ENCODE measurements at places on chromosomes 1 and 21.

DNA sequence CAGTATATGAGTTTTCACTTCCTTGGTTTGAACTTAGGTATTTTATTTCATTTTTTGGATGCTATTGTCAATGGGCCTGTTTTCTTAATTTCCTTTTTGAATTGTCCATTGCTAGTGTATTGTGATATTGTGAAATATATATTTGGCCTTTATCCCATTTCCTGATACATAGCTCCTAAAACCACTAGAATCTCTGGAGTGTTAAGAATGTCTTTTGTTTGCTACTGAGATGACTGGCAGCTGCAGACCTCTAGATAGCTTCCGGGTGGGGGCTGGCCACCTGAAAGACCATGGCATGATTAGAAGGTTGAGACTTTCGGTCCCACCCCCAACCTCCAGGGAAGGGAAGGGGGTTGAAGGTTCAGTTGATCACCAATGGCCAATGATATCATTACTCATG, 245.4 kb downstream of the KCNJ6 start:
- DNase-seq: no peak

DNA sequence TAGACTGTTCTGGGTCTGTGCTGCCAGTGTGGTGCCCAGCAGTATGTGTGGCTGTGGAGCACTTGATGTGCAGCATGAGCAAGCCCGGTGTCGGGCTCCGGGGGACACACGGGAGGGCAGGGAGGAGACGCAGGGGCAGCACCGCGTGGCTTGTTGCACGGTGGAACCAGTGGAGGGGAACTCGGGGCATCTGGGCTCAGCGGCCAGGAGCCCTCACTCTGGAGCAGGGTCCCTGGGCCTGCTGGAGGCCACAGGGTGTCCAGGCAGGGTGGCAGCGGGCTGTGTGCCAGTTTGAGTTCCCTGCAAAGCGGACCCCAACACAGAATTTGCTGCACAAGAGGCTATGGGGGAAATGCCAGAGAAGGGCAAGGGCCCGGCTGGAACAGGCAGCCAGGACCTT, 30.6 kb downstream of the PCNT start:
- no peak for DNase-seq

DNA sequence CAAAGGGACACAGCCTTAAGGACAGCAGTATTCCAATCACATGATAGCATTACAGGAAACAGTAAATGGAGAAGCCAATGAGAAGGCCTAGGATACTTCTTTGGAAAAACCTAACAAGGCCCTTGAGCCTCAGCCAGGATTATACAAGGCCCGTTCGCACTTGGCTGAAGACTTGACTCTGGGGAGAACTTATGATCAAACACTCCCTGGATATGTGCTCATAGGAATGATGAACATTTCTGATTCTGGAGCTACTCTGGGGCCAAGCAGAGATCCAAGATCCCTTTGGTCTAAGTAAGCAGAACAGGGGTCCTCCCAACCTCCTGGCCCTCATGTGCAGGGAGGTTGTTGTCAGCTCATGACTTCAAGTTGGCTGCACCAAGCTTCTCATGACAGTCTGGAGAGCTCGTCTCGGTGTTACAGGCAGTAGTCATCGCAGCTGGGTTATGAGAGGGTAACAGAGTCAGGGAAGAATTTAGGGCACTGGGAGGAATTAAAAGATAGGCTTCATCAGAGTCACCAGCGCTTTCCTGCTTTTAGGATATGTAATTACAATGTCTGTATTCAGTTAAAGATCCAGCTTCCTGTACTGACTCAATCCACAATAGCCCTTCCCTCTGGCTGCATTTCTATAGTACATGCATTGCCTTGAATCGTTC, 92.5 kb upstream of the IRF2BP2 start:
- no peak for DNase-seq

GRCh38 chr1:89060091-89060490, 4.9 kb downstream of the GBP1 start:
- DNase-seq: no peak

GRCh38 chr1:238927899-238928298, 458.5 kb upstream of the CHRM3 start:
- DNase-seq: no peak

- no peak for DNase-seq
Measured at GRCh38 chr1:59699227-59699847, 115.4 kb upstream of the HOOK1 start.

Data from stimulated activated CD4-positive, alpha-beta T cell treated with anti-CD3 and anti-CD28 coated beads, TNF-alpha, amount 100 ng/mL, for 48 hours (primary cell).